Camera-type eye (tissue), 1 donor: ENCODE measurements at places on chromosomes 6 and 20. TPM values are rescaled to one million over a fixed set of nuclear protein-coding genes. Genes with fewer than 3 reads are reported as not detected.

The MATN4 gene
- 11.4 TPM for total RNA-seq

The BMP6 gene
- 13.1 TPM for total RNA-seq

The SPTLC3 gene
- 14.1 TPM for total RNA-seq

The SLC4A11 gene
- 1.8 TPM for total RNA-seq

The TPD52L1 gene
- 40.8 TPM for total RNA-seq

The KCNK5 gene
- total RNA-seq = 2.4 TPM

The KCNQ5 gene
- 2.7 TPM for total RNA-seq

The C20orf141 gene
- not detected for total RNA-seq

The OR12D3 gene
- not detected for total RNA-seq

The ANGPT4 gene
- 0.60 TPM for total RNA-seq

The ADGRG6 gene
- total RNA-seq = 23.6 TPM

The SOX18 gene
- total RNA-seq = 7.1 TPM

The C4A gene
- 29.9 TPM for total RNA-seq

The PTCRA gene
- not detected for total RNA-seq

The SRSF12 gene
- total RNA-seq = 18.0 TPM

The OSER1 gene
- 46.2 TPM for total RNA-seq

The CLDN20 gene
- total RNA-seq = not detected

The TAGAP gene
- total RNA-seq = 1.4 TPM

The MUC21 gene
- 0.11 TPM for total RNA-seq

The CTAGE9 gene
- total RNA-seq = not detected

The CD24 gene
- total RNA-seq = 267 TPM

The CST7 gene
- 0.60 TPM for total RNA-seq

The SIRPD gene
- not detected for total RNA-seq

The OOEP gene
- total RNA-seq = not detected

The SRXN1 gene
- total RNA-seq = 17.9 TPM

The B4GALT5 gene
- 29.4 TPM for total RNA-seq

The CPNE5 gene
- 10.8 TPM for total RNA-seq

The PCK1 gene
- 2.4 TPM for total RNA-seq

The GATA5 gene
- not detected for total RNA-seq

The ZSCAN31 gene
- 16.6 TPM for total RNA-seq

The PCSK2 gene
- total RNA-seq = 15.6 TPM

The C6orf58 gene
- not detected for total RNA-seq

The SLC32A1 gene
- 8.2 TPM for total RNA-seq

The GPR6 gene
- not detected for total RNA-seq

The LEMD2 gene
- 49.7 TPM for total RNA-seq

The TRERF1 gene
- 9.6 TPM for total RNA-seq

The BMP5 gene
- total RNA-seq = 20.8 TPM

The RAD21L1 gene
- total RNA-seq = 0.38 TPM

The RNGTT gene
- total RNA-seq = 51.9 TPM

The GTSF1L gene
- total RNA-seq = not detected

The HCRTR2 gene
- total RNA-seq = 1.5 TPM

The BPI gene
- 2.4 TPM for total RNA-seq
